ENCODE measurements at places on chromosomes 2 and 18.
A peak's percentile ranks its signal among the peaks of the same experiment; 100 is the strongest.

DNA sequence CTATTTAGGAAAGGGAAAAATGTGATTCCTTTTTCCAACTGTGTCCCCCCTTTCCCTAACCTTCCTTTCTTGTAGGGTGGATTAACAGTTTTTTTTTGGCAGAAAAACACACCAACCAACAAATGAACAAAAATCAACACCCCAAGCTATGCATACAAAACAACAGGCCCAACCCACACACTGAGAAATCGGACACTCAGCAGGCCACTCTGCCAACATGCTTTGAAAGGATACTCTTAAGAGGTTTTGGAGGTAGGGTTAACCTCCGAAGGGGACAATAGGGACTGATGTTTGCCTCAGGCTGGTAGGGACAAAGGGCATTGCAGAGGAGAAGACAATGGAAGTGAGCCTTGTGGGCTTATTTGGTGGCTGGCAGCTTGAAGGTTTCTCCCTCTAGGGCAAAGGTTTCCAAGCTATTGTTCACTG is 33.1 kb upstream of the POLE4 start:
- DNase-seq = no peak

GRCh38 chr2:116098049-116098448 is 1655.6 kb downstream of the DPP10 start:
- no peak for DNase-seq

GRCh38 chr2:241876528-241877196 is 7.1 kb downstream of the RTP5 start:
- no peak for DNase-seq

- DNase-seq = no peak
Measured at GRCh38 chr2:191264647-191265081, 19.5 kb downstream of the MYO1B start.

- DNase-seq = no peak
Measured at GRCh38 chr18:13433685-13434084, 215.1 kb downstream of the LDLRAD4 start.

- DNase-seq = no peak
Measured at GRCh38 chr2:133167990-133168389, 400.3 kb downstream of the NCKAP5 start.

- no peak for DNase-seq
Measured at GRCh38 chr18:2983296-2983695, 29.6 kb downstream of the LPIN2 start.

GRCh38 chr2:239587311-239587731 is 186.5 kb upstream of the HDAC4 start:
- no peak for DNase-seq

DNA sequence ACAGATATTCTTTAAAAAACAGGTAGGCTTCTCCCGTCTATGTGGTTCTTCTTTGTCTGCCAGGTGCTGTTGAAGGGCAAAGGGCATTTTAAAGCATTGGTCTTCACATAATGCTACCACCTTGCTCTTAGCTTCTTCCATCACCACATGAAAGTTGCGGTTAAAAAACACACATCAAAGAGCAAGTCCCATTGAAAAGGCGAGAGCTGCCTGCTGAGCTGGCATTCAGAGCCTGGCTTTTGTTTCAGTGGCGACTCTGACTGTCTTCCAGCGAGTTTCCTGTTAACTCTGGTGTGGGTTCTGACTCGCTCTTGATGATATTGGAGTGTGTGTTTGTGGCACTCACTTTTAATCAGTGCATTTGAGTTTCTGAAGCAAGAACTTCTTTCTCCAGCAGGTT is 624.9 kb upstream of the FANCL start:
- DNase-seq = no peak

- no peak for DNase-seq
Measured at GRCh38 chr2:1641523-1641922, 102.8 kb downstream of the PXDN start.

- peak; percentile 86 for DNase-seq
Measured at GRCh38 chr18:76622651-76623050, 127.6 kb upstream of the ZNF516 start.

GRCh38 chr2:119240311-119241204 is 16.9 kb downstream of the STEAP3 start:
- peak; percentile 80 for DNase-seq

DNA sequence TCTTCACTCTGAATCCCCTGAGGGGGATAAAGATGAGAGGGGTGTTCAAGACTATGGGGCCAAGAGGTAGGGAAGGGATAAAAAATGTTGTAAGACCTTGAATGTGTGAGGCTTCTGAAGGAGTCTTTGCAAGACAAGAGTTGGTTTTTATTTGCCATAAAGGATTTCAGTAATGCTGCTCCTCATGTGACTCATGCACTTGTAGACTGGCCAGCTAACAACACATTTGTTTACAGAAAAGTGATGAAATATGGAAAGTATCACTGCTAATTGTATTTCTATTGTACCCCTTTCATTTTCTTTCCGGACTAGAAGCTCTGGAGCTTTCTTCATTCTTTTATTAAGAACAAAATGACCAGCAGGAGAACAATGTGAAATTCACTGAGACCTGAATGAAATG is 782.1 kb downstream of the EPHA4 start:
- DNase-seq = no peak

GRCh38 chr2:54966165-54966832 is 84.0 kb downstream of the RTN4 start:
- no peak for DNase-seq

GRCh38 chr18:79199691-79200374 is 130.6 kb downstream of the ATP9B start:
- no peak for DNase-seq

DNA sequence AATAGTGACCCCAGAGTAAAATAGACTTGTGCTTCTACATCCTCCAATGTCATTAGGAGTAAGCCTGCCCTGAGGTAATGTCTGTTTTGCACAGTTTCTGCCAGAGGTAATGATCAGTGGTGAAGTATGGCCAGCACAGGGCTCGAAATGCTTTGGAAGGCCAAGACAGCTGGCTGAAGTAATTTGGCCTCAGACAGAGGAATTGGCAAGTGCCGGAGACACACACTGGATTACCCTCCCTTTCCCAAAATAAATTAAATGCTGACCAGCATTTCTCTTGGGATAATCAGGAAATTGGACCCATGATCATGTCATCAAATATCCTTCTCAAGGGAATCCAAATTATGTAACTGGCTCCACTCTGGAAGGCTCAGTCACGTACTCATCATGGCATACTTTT is 379.0 kb upstream of the CHST9 start:
- DNase-seq = no peak

GRCh38 chr2:232336981-232337720 is 41.4 kb upstream of the ALPP start:
- no peak for DNase-seq

- no peak for DNase-seq
Measured at GRCh38 chr2:41062336-41062735, 610.4 kb upstream of the SLC8A1 start.

GRCh38 chr2:18244845-18245244 is 315.6 kb downstream of the RDH14 start:
- no peak for DNase-seq

GRCh38 chr2:88845772-88846661 is 154.5 kb downstream of the RPIA start:
- DNase-seq = no peak

DNA sequence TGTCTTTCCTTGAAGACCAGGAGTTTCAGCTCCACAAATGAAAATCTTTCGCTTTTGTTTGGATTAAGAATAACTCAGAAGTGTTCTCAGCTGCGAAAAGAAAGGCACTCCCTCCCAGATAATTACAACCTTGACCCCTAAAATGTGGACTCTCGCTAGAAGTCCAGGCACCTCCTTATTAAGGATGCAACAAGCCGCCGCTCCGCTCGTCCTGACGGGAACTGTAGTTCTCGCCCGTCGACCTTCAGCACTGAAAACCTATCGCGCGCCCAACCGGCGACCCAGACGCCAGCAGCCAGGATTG is 559 bp downstream of the IMMT start:
- DNase-seq = peak; percentile 21

DNA sequence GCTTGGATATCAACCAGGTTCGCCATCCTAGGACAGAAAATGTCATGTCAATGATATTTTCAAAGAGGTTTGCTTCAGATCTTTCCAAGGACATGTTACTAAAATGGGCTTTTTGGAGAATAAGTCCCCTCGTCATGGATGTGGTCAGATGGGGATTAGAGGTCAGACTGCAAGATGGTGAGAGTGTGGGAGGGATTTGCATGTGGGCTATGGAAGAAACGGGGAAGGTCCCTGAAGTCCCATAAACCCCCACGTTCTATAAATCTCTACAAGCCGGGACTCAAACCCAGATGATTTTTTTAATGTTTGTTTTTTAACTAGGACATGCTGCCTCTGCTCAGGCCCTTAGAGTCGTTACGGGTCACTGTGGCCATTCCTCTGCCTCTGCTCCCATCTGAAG is 37.7 kb upstream of the IGFBP5 start:
- no peak for DNase-seq

DNA sequence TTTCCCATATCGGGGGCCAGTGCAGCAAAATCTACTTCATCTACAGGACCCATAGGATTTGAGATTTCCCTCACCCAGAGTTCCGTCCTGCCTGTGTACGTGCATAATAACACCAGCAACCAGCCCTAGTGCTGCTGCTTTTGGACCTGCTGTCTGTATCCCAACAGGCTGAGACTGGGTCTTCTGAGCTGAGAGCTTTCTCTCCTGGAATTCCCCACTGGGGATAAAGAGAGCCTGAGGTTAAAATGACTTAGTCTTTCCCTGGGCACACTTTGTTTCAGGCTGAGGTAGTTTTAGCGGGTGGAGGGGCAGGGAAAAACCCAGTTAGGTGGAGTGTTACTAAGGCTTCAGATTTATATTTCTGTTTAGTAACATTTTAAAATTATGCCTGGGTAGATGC is 62.5 kb downstream of the SERTAD2 start:
- no peak for DNase-seq

DNA sequence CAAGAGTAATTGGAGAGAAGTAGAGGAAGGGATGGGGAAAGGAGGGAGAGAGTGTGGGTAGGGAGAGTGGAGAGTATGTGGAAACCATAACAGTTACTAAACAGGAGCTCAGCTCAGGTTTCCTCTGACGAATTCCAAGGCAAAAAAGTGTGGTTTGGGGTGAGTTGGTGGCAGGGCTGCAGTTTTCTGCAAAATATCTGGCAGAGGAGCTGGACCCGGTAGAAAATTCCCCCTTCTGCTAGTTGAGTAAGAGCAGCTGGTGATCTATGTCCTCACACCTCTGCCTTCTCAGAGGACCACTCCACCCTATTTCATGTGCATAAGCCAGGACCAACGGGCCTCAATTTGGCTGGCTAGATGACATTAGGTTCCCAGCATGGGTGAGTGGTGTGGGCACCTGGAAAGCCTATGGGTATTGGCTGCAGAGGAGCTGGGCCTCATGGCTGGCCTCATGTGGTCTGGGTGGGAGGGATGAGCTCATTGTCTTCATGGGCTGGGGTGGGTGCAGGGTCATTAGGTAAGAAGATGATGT is 13.2 kb downstream of the NRP2 start:
- DNase-seq = no peak

- no peak for DNase-seq
Measured at GRCh38 chr2:31049916-31050588, 88.2 kb downstream of the GALNT14 start.

- peak; percentile 67 for DNase-seq
Measured at GRCh38 chr18:66495844-66496243, 108.0 kb downstream of the CDH19 start.

Data from NCI-H1417 treated with DMSO at 0.1 percent for 48 hours (cell line).